SIG-M5 (cell line): ENCODE measurements at places on chromosomes 6 and 20.

DNA sequence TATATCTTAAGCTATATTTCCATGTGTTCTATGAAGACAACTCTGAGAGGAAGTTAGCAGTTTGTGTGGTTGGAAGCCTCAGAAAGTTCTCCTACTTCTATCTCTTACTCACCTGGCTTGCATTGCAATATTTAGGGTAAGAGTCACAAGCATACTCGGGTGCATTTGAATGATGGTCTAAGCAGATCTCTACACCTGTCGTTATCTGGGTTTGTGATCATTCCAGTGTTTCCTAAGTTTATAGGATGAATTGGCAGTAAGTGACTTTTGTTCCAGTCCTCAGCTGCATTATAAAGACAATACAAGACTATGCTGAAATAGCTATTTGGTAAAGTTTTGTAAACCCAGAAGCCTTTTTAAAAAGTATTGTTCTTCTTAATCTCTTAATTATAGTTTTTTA is 36.9 kb downstream of the CBFA2T2 start:
- DNase-seq = no peak

GRCh38 chr20:53468587-53468986 is 125.1 kb downstream of the ZNF217 start:
- DNase-seq = no peak

- no peak for DNase-seq
Observed at GRCh38 chr20:53069132-53069531, 97.0 kb downstream of the TSHZ2 start.

DNA sequence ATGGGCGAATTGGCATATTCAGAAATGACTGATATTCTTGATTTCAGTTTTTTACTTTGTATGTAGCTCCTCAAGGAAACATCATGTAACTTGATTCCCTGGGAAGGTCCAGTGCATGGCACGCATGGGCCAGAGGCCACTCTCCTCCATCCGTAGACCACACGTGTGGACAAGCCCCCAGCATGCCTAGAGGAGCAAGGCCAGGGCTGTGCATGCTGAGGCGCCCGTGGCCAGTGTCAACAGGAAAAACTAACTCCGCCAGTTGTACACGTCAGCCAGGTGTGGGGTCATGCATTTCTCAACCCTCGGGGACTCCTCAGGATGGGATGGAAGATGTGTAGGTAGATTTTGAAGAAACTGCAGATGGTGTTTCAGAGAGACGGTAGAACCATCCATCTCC is 37.8 kb upstream of the CD93 start:
- DNase-seq = no peak

DNA sequence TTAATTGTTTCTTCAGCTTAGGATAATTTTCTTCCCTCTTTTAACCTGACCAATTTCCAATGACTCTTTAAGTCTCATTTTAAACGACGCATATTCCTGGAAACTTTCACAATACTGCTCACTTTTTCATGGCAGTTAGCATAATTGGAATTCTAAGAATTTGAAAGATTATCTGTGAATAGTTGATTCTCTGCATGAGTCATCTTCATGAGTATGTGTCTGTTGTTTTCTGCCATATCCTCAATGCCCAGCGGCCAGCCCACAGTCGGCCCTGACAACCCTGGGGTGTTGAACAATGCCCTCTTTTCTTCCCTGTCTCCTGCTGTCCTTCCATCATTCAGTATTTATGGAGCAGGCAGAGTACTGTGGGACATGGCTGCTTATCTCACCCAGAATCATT is 554.2 kb downstream of the CDH26 start:
- DNase-seq = no peak

GRCh38 chr6:35057449-35058357 is 83.4 kb downstream of the TCP11 start:
- DNase-seq = no peak

DNA sequence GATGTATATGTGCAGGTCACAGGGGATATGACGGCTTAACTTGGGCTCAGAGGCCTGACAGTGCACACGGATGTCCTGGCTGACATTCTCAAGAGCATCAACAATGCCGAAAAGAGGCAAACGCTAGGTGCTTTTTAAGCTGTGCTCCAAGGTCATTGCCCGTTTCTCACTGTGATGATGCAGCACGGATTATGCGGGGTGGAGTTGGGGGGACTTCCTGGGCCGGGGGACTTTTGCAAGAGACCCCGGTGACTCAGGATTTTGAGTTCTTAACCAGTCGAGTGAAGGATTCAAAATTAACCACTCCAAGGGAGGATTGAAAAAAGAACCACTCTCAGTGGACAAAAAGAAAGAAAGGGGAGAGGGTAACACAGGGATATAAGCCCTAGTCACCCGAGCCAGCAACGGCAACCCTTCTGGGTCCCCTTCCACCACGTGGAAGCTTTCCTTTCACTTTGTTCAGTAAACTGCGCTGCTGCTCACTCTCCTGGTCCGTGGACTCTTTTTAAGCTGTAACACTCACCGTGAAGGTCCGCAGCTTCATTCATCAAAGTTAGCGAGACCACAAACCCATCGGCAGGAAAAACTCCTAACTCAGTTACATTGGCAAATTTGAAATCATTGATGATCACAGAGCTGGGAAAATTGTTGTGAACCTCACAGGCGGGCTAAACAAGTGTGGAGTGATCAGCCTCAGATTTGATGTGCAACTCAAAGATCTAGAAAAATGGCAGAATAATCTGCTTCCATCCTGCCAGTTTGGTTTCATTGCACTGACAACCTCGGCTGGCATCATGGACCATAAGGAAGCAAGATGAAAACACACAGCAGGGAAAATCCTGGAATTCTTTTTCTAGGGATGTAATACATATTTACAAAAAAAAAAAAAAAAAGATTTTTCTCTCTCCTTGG is 199.3 kb downstream of the ARID1B start:
- DNase-seq = no peak

DNA sequence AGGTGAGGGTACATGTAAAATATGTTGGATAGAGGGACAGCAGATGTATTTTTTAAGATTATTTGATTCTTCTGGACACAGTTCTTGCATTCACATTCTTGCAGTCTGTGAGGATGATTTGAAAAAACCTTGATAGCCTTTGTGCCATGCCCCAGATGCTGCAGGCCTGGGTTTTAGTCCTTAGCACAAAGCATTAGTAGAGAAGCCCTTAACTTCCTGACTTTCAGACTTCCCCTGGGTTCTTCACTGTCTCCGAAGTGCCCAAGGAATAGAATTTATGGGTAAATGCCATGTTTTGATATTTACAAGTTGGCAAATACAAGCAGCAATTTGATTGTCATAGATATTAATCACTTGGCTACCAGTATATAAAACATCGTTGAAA is 67.6 kb upstream of the SUPT3H start:
- DNase-seq = no peak

GRCh38 chr6:151498327-151498726 is 4.5 kb downstream of the CCDC170 start:
- DNase-seq = peak; percentile 67

- no peak for DNase-seq
Observed at GRCh38 chr6:108117427-108118358, 43.2 kb upstream of the OSTM1 start.

DNA sequence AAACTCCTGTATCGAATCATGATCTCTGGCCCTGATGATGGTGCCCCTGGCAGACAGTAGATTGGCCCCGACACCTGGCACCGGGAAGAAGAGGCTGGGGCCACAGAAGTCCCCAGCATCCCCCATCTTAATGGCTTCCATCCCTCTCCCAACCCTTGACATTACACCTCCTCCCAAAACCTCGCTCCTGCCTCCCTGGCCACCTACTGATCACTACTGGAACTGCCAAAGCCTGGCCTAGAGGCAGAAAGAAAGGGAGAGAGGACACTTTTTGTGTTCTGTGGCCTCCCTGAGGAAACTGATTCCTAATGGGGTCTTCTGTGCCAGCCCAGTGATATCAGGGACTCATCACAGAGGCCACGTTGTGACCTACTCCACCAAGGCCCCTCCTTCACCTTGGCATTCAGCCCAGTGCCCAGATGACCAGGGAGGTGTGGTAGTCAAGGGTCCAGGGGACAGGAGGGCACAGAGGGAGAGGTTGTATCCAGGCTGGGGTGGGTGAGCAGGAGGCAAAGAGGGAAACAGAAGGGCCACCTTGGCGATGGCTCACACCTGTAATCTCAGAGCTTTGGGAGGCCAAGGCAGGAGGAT is 6.1 kb downstream of the C20orf173 start:
- DNase-seq = no peak

- DNase-seq = no peak
Observed at GRCh38 chr20:2914160-2914559, 40.9 kb downstream of the PTPRA start.

DNA sequence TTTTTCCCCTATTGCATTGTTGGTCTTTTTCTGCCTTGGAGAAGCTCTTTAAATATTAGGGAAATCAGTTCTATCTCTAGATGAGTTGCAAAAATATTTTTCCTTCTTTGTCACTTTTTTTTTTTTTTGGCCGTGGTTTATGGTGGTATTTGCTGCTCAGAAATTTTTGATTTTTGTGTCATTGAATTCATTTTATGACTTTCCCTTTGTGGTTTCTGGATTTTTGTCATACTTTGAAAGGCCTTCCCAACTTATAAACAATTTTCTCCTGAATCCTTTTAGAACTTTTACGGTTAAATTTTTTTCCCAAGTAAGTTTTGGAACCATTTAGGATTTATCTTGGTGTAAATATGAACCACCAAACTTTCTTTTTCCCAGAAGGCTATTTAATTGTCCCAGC is 145.6 kb downstream of the GJA10 start:
- no peak for DNase-seq

DNA sequence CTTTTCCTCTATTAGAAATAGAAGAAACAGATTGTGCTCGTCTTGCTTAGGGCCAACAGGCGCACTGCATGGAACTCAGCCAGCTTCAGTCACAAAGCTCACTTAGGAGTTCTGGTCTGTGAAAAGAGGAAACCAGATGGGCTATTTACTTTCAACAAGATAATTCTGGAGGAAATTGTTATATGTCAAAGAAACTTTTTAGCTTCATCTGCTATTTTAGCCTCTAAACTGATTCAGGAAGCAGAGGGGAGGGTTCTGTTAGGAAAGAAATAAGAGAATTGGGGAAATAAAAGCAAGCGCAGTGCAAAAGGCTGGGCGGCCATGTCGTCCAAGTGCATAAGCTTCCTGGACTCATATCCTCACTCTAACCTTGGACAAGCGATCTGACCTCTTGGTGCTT is 21.3 kb downstream of the PRKN start:
- DNase-seq = no peak

- DNase-seq = no peak
Observed at GRCh38 chr20:48387675-48388074, 440.1 kb downstream of the PREX1 start.

- no peak for DNase-seq
Observed at GRCh38 chr20:9214685-9215084, 145.8 kb downstream of the PLCB4 start.

- DNase-seq = no peak
Observed at GRCh38 chr20:56755201-56755600, 126.1 kb downstream of the TFAP2C start.

DNA sequence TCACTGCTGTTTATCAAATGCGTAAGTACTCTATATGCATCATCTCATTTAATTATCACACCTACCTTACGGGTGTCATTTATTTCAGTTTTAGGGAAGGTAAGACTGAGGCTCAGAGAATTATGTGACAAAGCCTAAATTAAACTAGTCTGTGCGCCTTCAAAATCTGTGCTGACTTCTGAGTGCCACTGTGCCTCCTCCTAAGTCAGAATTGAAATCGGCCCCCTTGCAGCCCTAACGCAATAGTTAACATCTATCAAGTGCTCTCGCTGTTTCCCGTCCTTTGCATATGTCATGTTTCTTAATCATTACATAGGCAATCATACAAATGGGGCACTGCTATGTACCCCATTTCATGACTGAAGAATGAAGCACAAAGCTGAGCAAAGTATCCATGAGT is 79.0 kb upstream of the PDE10A start:
- no peak for DNase-seq

DNA sequence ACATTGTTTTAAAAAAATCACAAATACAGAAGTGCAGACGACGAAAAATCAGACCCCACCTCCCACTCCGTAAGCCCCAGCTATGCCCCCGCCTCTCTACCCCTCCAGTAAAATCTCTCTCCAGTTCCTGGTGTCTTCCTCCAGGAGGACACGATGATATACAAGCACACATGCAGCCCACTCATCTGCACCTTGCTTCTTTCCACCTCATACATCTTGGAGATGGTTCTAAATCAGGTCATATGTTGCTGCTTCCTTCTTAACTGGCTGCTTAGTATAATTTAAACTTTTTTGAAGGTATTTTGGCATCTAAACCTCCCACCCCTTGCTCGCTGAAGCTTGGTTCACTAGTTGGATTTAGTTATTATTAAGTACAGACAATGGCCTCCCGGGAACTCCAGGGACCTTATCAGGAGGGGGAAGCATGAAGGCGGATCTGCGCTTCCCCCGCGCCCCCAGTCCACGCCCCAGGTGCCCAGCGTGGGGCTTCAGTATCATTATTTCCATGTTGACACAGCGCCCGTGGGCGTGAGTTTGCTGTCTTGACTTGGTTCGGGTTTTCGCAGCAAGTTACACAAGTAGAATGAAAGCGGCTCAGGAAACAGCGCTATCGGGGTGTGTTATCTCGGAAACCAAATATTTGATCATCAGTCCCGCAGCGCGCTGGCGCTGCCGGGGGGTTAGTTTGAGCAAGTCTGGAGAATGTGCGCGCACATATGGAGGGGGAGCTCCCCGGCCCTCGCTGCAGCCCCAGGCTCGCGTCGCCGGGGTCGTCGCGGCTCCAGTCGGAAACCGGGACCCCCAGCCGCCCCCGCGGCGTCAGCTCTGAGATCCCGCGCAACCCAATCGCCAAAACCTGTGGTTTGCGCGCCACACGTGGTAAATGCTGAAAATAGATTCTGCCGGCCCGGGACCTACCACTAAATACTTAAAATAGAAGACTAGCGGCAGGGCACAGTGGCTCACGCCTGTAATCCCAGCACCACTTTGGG is 2.3 kb downstream of the BMP7 start:
- no peak for DNase-seq
